Kidney (tissue), 22 donors: ENCODE measurements at places on chromosomes 3 and 15.

GRCh38 chr3:169764312-169764881 lies 463 bp downstream of the TERC start:
- peak; percentile 84 for DNase-seq

GRCh38 chr3:24034464-24034863 lies 89.4 kb downstream of the NR1D2 start:
- no peak for DNase-seq

DNA sequence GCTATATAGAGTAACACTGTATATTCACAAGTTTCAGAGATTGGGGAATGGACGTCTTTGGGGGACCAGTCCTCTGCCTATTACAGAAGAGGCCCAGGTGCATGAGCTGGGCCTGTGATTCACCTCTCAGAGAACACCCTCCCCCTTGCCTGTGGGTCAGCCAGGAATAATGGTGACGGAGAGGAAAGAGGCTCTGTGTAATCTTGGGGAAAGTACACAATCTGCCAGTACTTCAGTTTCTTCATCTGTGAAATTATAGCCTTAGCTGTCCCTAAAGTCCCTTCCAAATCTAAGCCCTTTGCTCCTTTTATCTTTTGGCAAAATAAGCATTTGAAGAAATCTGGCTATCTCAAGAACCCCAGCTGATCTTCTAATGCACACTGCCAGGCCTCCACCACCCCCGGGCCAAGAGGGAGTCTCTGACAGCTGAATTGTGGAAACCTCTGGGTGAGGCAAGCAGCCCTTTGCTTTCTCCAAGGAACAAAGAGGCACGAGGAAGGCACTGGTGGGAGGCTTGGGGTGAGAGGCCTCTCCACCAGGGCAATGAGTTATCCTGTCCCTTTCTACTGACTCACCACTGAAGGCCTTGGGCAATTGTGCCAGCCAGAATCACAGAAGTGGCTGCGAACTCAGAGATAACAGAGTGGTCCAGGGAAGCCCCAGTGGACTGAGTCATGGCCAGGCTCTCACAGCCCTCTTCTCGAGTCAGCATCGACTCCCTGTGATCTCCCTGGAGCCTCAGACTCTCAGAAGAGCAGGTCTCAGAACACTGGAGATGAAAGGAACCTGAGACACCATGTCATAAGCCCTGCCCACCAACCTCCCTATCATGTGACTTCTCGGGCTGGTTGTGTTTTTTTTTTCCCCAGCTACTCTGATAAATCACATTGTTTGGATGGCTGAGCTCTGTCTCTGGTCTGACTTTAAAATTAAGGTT lies 31.8 kb downstream of the CCNL1 start:
- DNase-seq = peak; percentile 92

- no peak for DNase-seq
Measured at GRCh38 chr3:4681301-4681700, 188.2 kb downstream of the ITPR1 start.

DNA sequence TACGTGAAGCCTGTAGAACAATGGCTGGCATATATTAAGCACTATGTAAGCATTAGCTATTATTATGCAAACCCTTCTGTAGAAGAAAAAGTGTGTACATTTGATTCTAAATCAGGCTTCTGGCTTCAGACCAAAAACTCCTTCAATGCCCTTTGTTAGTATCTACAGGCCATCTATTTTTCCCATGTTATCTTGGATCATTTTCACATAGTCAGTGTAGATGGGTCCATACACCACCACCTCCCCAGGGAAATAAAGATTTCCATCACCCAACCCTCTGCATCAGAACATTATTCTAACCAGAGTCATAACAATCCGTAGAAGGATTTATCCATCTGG lies 8.0 kb upstream of the KLHL6 start:
- DNase-seq = no peak

DNA sequence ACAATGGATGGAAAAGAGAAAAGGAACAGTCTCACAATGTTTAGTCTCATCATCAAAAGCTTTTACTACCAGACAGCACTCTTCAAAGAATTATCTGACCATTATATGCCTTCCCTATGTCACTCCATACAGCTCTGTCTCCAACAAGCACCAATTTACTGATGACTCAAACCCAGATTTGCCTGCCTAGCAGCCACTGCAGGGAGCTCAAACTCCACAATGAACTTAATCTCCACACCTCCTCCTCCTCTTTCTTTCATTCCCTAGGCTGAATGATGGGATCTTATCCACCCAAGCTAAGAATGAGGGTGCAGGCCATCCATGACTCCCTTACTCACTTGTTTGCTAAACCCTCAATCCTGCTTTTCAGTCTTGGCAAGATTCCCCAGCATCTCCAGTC lies 45.5 kb downstream of the NBEAL2 start:
- DNase-seq = no peak

DNA sequence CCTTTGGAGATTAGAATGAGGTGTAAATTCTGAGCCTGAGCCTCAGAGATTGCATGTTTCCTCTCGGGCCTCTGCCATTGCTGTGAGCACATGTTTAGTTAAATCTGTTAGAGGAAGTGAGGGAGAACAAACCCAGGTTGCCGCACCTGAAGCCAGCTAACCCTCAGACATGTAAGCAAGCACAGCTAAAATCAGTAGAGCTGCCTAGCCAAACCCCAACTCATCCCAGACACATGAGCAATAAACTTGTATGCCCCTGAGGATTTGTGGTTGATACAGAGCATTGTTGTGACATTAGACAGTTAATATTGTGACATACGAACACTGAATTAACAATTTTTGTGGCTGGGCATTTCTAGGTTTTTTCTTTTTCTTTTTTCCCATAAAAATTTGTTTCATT lies 41.9 kb downstream of the NMD3 start:
- no peak for DNase-seq

DNA sequence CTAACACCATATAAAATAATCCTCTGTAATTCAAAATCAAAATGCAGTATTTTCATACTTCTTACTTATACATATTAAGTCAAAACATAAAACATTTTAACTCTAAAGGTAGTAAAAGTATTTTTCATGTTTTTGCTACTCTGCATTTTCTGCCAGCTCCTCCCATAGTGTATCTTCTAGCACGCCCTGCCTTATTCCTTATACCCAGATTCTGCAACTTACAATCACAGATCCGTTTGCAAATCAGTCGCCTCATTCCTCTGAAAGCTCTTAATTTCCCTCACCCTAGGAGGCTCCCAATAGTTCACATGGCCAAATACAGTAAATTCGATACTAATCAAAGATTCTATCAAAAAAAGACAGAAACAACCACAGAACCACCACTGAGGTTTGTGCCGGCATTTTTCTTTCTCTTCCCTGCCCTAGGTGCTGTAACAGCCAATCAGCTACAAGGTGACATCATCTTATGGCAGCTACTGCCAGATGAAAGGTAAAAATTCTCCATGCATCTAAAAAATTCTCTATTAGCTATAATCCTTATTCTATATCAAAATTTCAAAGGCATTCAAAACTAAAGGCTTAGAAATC lies 72.9 kb downstream of the CLASP2 start:
- DNase-seq = peak; percentile 63

DNA sequence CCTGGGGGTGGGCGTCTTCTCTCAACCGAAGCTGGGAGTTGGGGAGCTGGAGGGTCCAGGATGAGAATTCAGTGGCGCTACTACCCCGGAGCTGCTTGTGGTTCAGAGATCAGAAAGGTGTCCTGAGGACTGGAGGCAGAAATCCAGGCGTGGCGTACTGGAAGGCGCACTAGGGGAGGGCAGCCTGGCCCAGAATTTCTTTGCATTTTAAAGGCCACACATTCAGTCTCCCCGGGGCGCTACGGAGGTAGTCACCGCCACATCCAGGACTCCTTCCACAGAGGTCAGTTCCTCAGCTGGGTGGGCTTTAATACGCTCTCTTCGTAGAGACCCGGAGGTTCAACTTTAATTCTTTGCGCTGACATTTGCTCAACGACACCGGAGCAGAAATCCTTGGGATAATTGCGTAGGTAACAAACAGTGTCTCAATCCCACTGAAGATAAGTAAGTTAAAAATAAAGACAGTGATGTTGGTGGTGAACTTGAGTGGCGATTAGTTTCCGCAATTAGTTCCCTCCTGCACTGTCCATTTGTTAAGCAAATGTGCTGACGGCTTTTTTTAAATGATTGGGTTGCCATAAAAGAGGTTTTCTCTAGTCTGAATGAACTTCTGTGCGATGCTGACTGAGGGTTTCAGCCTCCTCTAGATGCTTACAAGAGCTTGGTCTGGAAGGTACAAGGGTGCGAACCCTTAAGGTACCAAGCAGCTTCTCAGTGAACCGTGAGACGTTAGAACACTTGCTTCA lies 535 bp downstream of the MCTP2 start:
- DNase-seq = peak; percentile 29

- no peak for DNase-seq
Measured at GRCh38 chr15:39643727-39644126, 62.8 kb downstream of the THBS1 start.

DNA sequence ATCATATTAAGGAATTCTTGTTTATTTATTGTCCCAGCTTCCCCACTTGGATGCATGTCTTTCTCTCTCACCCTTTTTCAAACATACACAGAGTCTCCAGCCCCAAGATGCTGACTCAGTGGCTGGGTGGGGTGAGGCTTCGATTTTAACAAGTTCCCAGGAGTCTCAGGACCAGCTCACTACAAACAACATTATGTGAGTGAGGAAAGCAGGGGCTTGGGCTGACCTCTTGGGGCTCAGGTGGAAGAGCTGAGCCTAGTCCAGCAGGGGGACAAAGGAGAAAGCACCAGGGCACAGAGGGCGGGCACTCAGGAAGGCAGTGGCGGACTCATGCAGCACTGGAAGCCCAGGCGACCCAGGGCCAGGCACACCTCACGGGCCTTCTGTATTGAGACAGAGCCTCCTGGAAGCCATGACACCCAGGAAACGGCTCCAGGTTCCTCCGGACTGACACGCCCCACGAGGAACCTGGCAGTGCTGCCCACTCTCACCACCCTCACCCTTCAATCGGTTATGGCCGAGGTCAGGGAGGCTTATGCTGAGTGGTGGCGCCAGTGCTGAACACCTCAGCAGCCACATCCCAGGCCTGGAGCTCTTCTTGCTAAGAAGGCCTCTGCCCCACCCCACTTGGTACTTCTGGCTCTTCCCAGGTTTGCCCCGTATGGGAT lies 97.4 kb downstream of the LRIG1 start:
- DNase-seq = no peak

GRCh38 chr3:98594628-98595324 lies 1.4 kb upstream of the CPOX start:
- DNase-seq = no peak

GRCh38 chr15:88061452-88061851 lies 195.1 kb downstream of the NTRK3 start:
- no peak for DNase-seq

DNA sequence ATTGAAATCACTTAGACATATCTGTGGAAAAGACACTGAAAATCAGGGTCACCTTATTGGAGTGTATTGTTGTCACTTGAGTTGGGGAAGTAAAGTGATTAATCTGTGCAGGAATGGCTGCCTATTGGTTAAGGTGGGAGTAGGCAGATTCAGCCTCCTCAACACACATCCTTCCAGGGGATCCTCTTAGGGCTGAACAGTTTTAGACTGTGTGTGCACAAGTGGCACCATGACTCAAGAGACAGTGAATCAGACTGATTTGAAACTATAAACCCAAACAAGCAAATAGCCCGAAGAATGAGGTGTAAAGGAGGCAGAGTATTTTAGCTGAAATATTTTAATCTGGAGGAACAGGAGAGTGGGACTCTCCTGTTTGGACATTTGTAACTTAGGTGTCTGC lies 4.9 kb downstream of the ABHD17C start:
- DNase-seq = no peak

DNA sequence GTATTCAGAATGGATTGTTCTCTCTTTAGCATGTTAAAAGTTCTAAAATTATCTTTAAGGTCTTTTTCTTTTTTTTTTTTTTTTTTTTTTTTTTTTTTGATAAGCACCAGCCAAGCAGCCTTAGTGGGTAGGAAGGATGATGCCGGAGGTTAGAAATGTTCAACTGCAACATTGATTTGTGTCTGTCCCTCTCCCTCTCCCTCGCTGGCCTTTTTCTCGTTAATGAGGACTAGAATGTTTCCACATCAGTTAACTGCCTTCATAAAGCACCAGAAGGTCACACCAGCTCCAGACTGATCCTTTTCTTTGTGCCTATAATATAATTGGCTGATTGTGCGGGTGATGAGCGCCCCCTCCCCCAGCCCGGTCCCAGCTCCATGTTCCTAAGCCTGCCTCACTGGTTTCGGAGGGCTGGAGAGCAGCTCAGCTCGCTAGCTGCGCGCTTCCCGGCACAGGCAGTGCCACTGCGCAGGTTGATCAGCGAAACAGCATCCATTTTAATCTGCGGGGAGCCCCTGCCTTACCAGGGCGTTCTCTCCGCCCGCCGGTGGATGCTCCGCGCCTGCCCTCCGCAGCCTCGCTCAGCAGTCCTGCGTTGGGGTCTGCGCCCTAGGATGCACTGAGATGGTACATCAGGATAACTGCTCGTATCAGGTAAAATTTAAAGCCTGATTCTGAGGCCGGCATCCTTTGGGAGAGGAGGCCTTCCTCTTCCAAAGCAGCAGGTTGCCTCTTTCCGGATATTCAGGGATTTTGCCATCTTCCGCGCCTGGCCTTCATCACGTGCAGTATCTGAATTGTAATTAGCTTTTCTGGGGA lies 148.9 kb upstream of the IL12A start:
- peak; percentile 91 for DNase-seq

- DNase-seq = no peak
Measured at GRCh38 chr3:38588995-38589937, 60.2 kb downstream of the SCN5A start.

DNA sequence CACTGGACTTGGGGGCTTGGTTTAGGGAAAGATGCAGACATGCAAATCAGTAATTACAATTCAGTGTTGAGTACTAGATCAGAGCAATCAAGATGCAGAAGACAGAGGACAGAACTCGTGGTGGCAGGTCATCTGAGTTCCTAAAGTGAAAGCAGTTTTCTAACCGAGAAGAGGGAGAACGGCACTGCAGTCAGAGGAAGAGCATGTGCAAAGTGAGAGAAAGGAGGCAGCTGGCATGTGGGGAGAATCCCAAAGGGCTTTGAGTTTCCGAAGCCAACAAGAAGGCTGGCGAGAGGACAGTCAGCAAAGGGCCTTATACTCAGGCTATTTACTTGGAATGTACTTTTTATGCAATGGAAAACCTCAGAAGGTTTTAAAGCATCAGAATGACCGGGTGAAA lies 87.0 kb downstream of the ANP32A start:
- DNase-seq = no peak
